Stimulated activated CD4-positive, alpha-beta T cell treated with anti-CD3 and anti-CD28 coated beads, Interleukin-15, amount 100 ng/mL, for 48 hours (primary cell): ENCODE measurements at places on chromosomes 2 and 18.

DNA sequence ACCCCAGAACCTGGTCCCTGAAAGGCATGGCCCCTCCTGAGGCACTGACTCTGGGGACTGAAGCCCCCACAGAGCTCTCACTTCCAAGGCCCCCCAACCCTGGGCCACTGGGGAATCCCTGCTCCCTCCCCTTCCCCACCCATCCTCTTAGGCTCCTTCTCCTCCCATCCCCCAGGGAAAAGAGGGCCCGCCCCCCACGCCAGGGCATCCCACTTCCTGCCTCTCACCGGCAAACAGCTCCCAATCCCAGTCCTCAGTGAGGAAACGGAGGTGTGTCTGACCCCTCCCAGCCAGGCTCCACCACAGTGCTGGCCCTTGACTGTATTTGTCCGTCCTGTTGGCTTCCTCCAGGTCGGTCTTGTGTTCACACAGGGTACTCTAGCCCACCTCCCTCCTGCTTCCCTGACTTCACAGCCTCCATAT lies 35.0 kb upstream of the PTMA start:
- DNase-seq = no peak

DNA sequence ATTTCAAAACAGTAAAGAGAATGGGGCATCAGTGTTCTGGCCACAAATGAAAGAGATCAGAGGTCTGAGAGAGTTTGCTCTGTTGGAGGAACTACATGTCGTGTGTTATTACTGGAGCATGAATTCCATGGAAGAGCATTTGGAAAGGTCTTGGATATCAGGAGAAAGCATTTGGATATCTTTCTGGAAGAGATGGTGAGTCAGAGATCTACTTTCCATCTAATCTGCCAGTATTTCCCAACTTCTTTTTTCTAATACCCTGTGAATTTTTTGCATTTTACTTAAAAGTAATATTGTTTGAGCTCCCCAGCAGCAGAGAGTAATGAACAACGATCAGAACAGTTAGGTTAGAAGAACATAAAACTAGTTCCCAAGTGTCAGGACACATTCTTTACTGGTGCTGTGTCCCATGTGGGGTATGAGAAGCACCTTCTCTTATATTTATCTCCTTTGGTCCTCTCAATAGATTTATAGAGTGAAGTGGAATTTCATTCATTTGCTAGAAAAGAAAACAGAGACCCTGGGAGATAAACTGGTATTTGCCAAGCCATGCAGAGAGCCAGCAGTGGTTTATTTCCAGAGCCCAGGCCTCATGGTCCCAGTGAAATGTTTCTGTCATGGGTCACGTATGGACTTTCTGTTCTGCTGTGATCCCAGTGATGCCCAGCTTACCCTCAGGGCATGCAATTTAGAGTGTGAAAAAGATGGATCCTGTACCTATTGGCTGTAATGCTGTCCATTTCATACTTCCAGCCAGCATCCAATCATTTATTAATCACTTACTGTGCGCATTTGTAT lies 130.8 kb upstream of the NT5C1B start:
- DNase-seq = no peak

GRCh38 chr2:26128176-26128575 lies 44.7 kb upstream of the GAREM2 start:
- DNase-seq = no peak

DNA sequence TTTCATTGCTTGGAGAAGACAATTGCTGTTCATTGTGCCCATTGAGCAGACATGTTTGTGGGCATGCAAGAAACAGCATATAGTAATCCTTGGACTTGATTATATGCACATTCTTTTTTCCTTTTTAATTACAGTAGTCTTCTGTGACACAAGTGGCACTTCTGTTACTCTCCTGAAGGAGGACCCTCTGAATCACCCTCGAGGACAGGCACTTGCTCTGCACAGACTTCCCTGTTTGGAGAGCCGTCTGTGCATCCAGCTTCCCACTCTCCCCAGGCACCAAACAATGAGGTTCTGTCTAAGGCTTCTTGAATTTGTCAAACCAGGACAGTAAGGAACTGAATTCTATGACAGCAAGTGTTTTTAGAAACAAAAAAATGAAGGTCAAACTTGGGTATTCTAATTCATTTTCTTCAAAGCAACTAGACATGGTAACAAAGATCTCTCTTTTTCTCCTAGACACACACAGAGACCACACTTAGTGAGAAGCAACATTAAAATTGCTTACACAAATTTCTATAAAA lies 844.6 kb upstream of the ID2 start:
- DNase-seq = no peak

GRCh38 chr2:191927319-191927867 lies 80.5 kb upstream of the CAVIN2 start:
- DNase-seq = no peak

DNA sequence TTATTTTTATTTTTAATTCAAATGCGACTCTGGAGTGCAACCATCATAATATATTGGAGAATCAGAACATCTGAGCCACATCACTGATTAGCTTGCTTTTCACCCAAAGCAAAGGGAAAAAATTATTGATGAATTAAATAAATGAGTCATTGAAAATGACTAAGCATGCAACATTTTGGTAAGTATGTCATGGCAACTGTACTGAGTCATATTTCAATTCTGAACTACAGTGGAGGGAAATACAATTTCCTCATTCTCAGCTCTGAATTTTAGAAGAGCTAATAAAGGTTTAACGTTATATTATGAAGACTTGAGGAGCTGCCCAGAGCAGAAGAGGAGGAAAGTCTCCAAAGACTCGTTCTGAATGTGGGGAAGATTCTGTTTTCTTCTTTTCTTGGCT lies 89.6 kb upstream of the CCDC68 start:
- DNase-seq = no peak

DNA sequence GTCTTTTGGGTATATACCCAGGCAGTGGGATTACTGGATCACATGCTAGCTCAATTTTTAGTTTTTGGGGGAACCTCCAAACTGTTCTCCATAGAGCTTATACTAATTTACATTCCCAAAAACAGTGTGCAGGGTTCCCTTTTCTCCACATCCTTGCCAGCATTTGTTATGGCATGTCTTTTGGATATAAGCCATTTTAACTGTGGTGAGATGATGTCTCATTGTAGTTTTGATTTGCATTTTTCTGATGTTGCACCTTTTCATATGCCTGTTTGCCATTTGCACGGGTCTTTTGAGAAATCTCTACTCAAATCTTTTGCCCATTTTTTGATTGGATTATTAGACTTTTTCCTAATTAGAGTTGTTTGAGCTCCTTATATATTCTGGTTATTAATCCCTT lies 8.0 kb downstream of the FASTKD1 start:
- no peak for DNase-seq

DNA sequence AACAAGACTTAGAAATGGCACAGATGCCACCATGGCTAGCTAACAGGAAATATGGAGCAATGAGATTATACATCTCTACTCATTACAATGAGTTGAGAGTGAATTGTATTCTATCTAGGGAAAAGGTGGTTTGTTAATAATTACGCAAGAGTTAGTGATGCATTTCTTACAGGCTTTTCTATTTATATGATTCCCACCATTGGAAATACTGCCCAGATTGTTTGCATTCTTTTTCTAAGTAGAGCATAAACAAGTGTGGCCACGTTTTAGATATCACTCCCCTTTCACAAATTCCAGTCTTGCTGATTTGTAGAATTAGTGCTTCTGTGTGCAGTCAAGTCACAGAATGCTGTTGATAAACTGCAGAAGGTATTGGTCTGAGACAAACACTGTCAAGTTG lies 56.6 kb downstream of the ZNF804A start:
- DNase-seq = no peak
